KBM-7 (cell line): ENCODE measurements at places on chromosomes 7 and 10.

DNA sequence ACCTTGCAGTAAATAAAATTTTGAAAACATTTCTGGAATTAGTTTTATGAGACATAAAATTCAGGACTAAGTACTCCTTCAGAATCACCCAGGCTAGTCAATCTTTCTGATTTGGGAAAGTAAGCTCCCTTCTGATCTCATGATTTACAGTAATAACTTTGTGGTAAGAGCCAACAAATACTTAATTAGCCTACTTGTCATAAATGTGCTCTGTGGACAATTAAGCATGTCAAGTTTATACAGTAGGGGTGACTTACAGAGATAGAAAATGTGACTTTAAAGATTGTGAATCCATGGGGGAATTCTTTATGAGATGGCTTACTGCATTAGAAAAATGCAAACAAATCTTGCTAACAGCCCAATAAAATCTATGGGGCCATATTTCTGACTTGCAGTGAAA lies 616.9 kb upstream of the GHITM start:
- DNase-seq: no peak

GRCh38 chr7:91436655-91437054 lies 172.4 kb downstream of the FZD1 start:
- DNase-seq: no peak

GRCh38 chr7:43757073-43757720 lies 1.3 kb upstream of the BLVRA start:
- no peak for DNase-seq

DNA sequence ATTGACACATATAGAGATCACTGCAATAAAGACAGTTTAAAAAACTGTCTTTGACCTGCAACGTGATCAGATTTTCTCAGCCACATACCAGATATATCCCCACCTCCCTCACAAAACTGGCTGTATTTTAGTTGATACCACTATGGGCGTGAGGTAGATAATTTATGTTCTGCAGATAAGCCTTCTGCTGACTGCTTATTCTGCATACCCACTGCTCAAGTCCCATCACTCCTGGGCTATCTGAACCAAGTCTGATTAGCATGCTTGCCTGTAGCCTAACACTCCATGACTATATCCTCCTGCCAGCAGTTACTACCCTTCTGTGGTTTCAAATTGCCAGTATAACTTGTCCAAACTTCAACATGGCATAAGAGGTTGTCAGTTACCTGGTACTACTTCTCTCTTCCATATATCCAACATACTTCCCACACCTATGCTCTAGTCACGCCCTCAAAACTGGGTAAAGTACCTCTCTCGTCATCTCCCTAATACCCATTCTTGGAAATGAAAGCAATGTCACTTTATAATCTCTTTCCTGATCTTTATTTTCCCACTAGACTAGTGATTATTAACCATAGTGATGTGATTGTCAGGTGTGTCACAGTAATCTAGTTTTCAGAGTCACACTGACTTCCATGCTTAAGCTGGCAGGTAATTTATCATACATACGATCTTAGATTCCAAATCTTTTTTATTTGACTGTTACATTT lies 70.7 kb downstream of the MALSU1 start:
- no peak for DNase-seq

DNA sequence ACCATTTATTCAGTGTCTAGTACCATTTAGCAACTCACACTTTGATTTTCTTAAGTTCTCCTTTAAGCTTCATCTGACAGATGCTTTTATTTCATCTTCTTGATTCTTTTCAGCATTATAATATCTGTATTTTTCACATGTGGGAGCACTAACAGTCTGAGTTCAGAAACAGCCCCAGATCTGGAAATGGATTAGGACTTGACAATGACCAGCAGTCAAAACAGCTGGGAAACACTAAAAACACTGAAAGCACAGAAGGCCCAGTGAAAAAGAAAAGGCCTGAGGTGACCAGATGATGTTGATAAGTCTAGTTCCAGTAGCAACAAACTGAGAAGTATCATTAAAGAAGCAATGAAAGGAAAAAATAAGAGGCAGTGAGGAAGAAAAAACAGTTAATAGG lies 304.7 kb upstream of the MYO3A start:
- no peak for DNase-seq

GRCh38 chr7:39091145-39091544 lies 113.4 kb downstream of the POU6F2 start:
- no peak for DNase-seq

DNA sequence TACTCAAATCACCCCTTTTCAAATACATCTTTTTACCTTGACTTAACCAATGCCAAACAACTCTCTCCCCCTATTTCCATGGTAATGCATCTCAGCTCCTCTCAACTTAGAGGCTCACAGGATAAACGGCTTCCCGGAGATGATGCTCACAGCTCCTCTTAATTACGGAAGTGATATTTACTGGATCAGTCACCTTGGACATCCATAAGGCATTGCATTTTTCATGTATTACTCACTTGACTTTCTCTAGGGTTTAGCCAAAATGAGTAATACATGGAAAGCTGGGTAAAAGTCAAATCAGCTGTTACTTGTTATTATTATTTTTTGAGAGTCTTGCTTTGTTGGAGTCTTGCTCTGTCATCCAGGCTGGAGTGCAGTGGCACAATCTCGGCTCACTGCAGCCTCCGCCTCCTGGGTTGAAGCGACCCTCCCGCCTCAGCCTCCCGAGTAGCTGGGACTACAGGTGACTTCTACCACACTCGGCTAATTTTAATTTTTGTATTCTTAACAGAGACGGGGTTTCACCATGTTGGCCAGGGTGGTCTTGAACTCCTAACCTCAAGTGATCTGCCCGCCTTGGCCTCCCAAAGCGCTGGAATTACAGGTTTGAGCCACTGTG lies 73.3 kb upstream of the RHEB start:
- no peak for DNase-seq

DNA sequence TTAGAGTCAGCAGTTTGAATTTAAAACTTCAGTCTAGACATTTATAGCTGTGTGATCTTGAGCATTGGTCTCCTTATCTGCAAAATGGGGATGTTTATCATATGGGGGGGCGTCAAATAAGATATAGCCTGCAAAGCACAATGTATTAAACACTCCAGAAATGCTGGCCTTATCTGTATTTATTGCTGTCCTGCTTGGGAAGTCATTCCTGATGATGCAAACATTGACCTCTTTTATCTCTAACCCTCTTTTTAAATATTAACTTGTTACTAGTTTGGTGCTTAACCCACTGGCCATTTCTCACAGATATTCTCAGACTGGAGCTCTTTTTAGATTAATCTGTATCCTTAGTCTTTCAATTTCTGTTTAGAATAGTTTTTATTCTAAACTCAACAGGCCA lies 13.2 kb downstream of the MRPS33 start:
- no peak for DNase-seq

DNA sequence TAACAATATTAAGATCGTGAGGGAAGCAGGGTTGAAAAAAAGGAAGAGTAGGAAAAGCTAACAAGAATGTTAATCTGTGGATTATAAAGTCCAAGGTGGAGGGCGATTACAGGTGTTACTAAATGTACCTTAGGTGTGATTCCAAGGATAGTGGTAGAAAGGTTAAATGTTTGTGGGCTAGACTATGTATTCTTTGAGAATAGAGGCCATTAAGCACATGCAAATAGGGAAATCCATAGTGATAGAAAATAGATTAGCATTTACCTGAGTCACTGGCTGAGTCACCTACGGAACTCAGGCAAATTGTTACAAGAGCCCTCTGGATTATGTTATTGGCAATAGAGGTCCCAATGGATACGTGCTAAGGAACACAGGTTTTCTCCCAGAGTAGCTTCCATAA lies 9.0 kb downstream of the MGAM2 start:
- DNase-seq: no peak

GRCh38 chr7:107920048-107920772 lies 29.2 kb downstream of the DLD start:
- DNase-seq: peak; percentile 14

GRCh38 chr7:71348821-71349681 lies 217.1 kb downstream of the GALNT17 start:
- DNase-seq: no peak

DNA sequence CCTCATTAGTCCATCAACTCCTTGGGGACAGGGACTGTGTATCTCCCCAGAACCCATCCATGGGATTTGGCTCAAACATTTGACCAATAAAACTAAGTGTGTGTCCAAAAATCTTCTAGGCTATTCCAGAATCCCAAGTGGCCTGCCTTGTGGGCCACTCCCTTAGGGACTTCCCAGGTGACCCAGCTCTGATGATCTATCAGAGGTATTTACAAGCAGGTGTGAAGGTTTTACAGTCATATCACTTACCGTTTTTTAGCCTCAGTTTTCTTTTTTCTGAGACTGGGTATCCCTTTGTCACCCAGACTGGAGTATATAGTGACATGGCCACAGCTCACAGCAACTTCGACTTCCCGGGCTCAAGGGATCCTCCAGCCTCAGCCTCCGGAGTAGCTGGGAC lies 64.4 kb downstream of the PIP4K2A start:
- DNase-seq: no peak

- no peak for DNase-seq
Measured at GRCh38 chr7:110861163-110861562, 229.8 kb upstream of the LRRN3 start.

DNA sequence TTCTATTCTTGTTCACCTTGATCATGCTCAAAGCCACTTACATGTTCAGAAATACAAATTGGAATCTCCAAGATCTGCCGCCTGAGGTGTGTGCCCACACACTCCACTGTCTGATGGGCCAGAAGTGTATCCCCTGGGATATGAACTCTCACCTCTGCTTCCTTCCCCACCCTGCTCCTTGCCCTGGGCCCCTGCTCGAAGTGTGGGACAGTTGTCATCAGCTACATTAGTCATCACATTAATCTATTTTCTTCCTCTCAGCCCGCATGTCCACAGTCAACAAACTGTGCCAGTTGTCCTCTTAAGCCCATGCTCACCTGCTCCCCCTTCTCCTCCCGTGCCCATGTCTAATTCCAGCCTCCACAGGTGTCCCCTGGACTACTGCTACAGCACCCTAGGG lies 154.7 kb downstream of the PTPN20 start:
- no peak for DNase-seq

DNA sequence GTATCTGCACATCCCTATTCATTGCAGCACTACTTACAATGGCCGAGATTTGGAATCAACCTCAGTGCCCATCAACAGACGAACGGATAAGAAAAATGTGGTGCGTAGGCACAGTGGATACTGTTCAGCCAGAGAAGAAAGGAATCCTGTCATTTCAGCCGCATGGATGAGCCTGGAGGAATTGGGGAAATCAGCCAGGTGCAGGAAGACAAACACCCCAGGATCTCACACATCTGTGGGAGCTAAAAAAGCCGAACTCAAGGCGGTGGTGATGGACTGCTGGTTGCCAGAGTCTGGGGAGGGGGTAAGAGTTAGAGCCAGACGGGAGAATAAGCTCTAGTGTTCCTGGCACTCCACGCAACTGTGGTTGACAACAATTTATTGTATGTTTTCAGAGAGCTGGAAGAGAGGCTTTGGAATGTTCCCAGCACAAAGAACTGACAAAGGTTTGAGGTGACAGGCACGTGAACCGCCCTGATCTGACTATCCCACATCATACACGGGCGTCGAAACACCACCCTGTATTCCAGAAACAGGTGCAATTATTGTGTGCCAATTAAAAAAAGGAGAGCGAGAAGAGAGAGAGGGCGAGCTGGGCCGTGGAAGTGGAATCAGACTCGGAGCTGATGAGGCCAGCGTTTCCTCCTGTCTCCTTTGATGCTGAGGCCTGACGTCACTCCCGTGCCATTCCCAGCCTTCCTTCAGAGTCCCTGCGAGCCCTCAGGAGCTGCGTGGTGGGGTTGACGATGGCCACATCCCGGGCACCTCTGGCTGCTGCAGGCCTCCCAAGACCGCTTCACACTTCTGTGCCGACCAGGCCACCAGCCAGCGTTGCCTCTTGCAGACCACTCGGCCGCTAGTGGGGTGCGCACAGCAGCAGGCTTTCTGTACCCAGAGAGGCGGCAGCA lies 189.5 kb downstream of the DNAJB6 start:
- no peak for DNase-seq

DNA sequence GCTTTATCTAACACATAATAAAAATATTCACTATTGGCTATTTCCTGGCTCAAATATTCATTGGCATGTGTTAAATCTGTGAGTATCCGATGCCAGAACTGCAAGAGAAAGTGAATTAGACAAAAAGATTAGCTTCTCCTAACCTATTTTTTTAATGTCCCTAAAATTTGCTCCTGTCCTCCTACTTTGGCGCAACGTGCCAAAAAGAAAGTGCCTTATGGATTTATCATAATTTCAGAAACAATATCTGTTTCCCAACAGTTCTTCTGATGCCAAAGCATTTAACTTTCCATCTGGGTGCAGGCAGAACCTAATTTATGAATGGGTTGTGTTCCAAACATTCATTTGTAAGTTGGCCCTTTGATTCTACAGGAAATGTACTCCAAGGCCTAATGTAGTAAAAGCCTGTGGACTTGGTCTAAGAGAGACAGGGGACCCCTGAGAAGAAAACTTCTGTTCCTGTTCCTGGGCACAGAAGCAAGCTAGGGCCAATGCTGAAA lies 15.4 kb downstream of the PIP4K2A start:
- no peak for DNase-seq

GRCh38 chr7:2568521-2569223 lies 9.9 kb downstream of the IQCE start:
- no peak for DNase-seq

- no peak for DNase-seq
Measured at GRCh38 chr10:104144931-104145330, 23.0 kb downstream of the SFR1 start.

DNA sequence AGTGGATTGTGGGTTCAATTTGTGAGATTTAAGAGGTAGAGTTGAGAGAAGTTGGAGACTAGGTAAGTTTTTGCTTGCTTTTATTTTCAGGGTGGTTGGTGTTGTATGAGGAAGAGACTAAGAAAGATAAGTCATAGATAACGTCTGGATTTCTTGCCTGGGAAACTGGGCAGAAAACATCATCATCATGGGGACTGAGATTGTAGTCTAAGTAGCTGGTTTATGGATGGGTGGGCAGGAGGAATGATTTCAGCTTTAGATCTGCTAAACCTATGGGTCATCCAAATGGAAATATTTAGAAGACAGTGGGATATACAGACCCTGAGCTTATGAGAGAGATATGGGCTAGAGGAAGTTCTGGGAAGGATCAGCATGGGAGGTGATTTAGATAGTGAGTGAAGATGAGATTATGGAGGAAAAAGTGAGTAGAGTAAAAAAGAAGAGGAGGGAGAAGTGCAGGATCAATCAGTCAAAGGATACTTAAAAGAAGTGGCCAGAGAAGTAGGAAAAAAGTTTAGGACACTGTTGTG lies 169.8 kb downstream of the WNT2 start:
- DNase-seq: no peak

DNA sequence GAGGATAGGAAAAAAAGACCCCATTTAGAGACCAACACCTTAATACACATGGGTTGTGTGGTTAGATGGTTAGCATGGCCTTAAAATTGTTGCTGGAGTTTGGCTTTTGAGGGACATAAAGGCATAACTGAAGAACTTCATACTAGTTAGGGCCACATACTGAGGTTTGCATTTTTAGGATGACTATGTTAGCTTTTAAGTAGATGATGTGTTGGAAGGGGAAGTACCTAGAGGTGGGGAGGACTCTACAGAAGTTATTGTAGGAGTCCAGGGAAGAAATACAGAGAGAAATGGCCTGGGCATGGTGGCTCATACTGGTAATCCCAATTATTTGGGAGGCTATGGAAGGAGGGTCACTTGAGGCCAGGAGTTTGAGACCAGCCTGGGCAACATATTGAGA lies 40.5 kb downstream of the ENTPD1 start:
- DNase-seq: no peak
